ENCODE measurements at places on chromosomes 1 and 21.

DNA sequence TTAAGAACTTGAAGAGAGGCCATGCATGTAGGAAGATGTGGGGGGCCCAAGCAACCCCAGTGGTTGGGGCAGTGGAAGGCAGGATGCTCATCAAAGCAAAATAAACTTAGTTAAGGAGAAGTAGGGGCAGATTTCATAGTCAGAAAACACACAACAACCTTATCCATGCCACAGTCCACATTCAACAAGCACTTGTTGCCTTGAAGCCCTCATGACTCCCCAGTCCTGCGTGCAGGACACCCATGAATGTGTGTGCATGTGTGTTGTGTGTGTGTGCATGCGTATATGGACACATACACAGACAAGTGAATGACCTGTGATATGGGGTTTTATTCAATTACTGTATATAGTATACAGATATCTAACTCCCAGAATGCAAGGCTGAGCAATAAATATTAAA, 186.9 kb downstream of the PSMG1 start:
- DNase-seq = no peak

GRCh38 chr1:241647658-241648057, 4.4 kb upstream of the WDR64 start:
- no peak for DNase-seq

GRCh38 chr1:106584107-106584506, 472.4 kb upstream of the PRMT6 start:
- DNase-seq = no peak

GRCh38 chr1:118335331-118335732, 150.3 kb upstream of the SPAG17 start:
- no peak for DNase-seq

- no peak for DNase-seq
Measured at GRCh38 chr1:38746402-38746935, 113.1 kb downstream of the RRAGC start.

Data from hepatic stellate cell (primary cell).